ENCODE measurements at places on chromosomes 1 and 21.

DNA sequence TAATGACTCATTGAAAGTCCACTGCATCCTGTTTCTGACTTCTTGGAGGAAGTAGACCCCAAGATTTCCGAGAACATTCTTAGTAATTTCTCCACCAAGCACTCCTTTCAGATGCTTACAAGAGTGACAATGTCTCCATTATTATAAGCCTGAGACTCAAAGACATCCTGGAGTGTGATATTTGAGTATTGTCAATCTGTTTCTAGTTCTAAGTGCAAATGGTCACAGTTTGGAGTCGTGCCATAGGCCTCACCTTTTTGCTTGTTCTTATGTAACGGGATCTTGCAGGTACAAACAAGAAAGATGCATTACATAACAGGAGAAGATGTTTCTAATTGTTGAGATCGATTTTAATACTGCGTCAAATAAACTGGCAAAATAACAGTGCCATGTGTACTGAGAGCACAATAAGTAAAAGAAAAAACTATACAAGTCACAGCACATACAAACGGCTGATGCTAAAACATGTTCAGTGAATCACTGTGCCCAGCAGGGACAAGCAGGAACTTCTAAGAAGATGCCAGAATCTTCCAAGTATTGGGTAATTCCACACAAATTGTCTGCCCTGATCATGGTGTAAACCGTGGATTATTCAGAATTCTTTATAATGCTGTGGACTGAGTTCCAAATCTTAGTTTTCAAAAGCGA, 54.1 kb downstream of the CD2 start:
- DNase-seq: no peak

DNA sequence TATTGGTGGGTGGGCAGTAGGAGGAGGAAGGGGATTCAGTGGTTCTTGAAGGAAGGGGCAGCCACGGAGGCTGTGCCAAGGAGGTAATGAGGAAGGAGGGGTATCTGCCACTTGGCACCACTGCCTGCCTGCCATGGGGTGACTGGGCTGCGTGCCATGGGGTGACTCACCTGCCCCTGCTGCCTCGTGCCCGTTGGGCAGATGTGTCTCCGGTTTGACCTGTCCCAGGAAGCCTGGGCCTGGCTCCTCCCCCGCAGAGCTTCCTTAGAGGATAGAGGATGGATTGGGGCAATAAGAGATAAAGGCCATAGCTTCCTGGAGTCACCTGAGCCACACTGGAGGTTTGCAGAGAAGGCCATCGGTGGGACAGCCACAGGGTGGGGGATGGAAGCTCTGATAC, 1.7 kb downstream of the PADI3 start:
- no peak for DNase-seq

DNA sequence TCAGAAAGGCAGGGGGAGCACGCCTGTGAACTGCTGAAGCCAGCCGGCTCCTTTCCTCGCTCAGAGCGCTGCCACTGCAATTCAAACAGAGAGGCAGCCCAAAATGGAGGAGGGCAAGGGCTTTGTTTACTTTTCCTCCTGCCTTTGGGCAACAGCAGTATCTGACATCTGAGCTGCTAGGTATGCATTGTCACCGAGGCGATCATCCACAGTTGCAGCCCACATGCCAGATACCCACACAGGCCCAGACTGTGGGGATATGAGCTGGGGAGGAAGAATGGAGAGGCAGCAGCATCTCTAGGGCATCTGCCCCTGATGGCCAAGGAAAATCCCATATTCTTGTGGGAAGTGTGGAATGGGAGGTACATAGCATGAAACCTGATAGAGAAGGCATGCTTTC, 357.1 kb downstream of the BARHL2 start:
- DNase-seq: no peak

DNA sequence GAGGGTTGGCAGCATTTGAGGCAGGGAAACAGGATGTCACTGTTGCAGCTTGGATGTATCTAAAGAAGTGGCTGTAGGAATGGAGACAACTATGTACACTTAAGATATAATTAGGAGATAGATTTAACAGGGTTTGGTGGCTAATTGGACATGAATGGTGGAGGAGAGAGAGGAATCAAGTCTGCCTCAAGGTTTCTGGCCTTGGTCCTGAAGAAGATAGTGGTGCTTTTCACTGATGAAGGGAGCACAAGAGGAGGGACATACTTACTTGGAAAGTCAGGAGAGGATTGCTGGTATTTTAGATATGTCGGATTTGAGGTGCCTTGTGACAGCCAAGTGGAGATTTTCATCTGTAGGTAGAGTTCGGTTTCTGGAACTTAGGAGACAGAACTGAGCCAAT, 123.9 kb downstream of the ST6GALNAC3 start:
- no peak for DNase-seq

- peak; percentile 28 for DNase-seq
Observed at GRCh38 chr1:35451125-35451528, 106.1 kb downstream of the KIAA0319L start.

DNA sequence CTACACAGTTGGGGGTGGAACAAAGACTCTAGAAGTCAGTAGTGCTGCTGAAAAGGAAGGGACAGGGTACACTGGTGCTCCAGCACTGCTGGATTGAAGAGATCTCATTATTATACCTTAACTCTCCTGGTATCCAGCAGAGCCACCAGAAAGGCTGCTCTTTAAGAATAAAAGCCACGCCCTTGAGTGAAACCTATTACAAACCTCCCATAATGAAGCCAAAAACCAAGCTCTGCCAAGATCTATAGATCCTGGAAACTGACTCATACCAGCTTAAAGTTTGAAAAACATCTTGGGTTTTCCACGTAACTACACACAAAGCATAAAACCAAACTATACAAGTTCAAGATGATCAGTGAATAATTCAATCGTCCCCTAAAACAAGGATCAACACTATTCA, 38.0 kb downstream of the ADSS2 start:
- DNase-seq: no peak

GRCh38 chr1:63829349-63830327, 55.8 kb downstream of the ROR1 start:
- peak; percentile 6 for DNase-seq

GRCh38 chr1:22331618-22332423, 119.8 kb upstream of the ZBTB40 start:
- DNase-seq: no peak

- DNase-seq: no peak
Observed at GRCh38 chr1:160641323-160642280, 5.2 kb downstream of the SLAMF1 start.

DNA sequence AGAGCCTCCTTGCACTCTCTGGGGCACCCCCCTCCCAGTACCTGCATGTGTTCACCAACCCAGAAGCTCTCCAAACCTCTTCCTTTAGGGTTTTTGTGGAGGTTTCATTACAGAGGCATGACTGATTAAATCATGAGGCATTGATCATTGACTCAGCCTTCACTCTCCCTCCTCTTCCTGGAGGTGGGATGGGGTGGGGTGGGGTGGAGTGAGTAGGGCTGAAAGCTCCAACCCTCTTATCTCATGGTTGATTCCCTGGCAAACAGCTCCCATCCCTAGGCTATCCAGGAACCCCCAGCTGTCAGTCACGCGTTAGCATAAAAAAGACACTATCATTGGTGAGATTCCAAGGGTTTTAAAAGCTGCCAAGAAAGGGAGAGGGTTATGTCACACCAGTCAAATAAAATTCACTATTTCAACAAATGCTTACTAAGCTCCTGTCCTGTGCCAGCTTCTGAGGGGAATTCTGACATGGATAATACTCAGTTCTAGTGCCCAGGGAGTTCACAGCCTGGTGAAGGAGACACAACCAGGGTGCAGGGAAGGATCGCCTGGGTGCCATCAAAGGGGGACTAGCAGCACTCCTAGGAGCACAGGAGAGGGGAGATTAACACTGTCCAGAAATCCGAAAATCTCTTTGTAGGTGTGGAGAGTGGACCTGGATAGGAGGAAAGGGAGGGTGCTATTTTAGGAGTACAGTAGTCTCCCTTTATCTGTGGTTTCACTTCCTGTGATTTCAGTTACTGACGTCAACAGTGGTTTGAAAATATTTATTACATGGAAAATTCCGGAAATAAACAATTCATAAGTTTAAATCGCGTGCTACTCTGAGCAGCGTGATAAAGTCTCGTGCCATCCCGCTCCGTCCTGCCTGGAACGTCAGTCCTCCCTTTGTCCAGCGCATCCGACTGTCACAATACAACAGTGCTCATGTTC, 6.8 kb upstream of the IL24 start:
- no peak for DNase-seq

- no peak for DNase-seq
Observed at GRCh38 chr1:180252638-180253536, 22.8 kb downstream of the LHX4 start.

DNA sequence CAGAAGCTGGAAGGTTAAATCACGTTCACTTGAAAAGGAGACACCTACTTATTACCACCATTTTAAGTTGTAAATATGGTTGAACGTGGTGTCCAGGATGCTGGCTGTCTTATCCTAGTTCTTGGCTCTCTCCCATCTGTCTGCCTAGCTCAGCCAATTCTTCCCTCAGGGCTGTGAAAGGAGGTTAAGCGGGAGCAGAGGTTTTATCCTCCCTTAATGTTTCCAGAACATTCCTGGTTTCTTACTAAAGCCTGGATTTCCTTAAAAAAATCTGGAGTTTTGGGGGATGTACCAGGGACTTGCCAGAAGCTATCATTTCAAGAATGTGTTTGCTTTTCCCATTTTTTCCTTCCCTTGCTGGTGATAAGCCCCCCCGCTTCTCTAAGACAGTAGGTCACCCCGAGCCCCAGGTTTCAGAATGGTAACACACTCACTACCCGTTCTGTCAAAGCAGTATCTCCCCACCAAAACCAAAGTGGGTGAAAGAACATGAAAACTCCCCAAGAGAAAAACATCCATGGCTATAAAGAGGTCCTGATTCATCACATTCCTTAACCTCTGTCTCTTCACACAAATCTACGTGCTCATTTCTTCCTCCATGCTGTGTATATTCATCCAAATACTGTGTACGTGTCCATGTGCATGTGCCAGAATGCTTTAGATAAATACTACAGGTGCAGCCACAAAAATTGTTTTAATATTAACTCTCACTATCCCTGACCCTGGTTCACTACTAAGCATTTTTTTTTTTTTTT, 114.7 kb downstream of the MAP3K21 start:
- DNase-seq: peak; percentile 22

DNA sequence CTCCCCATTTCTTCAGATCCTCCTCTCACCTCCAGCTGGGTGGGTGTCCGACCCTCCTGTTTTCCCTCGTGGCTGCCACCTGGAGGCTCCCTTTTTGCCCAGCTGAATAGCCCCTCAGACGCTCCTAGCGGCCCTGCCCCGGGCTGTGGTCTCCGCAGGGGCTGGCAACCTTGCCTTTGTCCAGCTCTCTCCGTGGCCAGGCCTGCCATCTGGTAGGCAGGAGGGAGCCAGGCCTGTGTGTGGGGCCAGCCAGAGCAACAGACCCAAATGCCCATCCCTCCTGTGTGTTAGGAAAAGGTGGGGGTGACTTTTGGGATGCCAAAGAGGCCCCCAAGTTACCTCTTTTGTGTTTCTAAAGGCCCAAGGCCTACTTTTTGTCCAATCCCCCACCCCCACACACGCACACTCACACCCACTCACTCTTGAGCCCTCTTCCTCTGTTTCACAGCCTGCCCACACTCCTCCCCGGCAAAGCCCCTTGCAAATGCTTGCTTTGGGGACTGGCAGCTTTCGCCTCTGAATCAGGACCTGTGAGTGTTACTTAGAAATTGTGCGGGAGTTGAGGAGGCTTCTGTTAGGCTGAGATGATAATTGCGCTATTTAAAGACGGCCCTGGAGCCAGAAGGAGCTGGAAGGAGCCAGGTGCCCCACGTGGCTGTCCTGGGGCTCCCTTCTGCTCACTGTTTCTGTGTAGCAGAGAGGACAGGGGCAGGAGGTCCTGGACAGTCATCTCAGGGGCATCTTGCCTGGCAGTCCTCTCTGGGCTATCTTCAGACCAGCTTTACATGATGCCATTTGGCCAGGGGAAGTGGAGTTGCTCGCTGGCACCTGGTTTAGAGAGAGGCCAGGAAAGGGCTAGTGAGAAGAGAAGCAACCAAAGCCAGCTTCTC, 9.1 kb downstream of the PPFIA4 start:
- DNase-seq: peak; percentile 99

- DNase-seq: no peak
Observed at GRCh38 chr1:56411484-56412180, 167.7 kb downstream of the PLPP3 start.

GRCh38 chr1:200179781-200180160, 152.3 kb downstream of the NR5A2 start:
- no peak for DNase-seq

GRCh38 chr1:168279253-168279652, 1.4 kb upstream of the TBX19 start:
- no peak for DNase-seq

DNA sequence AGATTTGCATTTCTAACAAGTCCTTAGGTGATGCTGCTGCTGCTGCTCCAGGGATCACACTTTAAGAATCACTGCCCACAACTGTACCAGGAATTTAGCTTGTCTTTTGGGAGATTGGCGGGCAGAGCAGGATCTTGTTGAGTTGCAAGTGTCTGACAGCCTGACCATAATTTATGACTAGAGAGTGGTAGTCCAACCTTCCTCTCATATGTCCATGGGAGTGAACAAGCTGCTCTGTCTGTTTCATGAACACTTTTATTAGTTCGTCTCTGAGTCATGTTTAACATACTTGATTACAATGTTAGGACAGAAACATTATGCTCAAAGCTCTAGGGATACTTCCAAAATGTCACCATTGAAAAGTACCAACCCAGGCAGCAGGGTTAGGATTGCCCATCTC, 169.6 kb downstream of the TGFB2 start:
- no peak for DNase-seq

DNA sequence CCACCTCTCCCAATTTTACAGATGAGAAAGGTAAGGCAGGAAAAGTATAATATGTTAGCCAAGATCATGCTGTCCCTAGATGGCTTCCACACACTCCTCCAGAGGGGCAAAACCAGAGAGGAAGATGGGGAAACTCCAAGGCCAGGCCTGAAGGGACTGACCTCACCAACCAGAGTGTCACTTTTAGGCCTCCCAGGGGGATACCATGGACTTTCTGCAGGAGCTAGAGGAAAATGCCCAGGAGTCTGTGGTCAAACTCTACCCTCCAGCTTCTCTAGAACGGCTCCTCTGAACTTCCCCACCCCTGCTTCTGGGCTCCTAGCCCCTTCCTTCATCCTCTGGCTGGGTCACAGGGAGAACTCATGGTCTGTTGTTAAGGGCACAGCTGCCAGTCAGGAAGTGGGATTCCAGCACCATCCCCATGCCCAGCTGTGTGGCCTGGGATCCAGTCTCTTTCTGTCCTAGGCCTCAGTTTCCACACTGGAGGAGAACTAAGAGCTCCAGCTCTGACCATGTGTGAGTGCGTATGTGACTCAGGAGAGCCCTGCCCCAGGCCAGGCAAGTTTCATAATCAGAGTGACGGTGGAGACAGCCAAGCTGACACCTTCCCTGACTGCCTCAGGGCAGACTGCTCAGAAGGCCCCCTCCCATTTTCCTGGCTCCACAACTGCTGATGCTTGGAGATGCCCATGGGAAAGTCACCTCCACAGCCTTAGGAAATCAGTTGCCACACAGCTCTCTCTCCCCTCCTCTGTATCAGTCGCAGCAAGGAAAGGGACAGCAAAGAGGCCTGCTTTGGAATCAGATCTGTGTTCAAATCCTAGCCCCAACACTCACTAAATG, 1.9 kb downstream of the IGSF8 start:
- DNase-seq: no peak

- no peak for DNase-seq
Observed at GRCh38 chr21:26743524-26743923, 101.7 kb downstream of the ADAMTS1 start.

All from cerebellar nuclear complex (tissue), 1 donor.